HuH-7 (cell line): ENCODE measurements at places on chromosomes 2 and 18.

GRCh38 chr2:234334756-234335155 lies 162.1 kb downstream of the ARL4C start:
- no peak for DNase-seq

GRCh38 chr2:241974096-241974495 lies 104.6 kb downstream of the RTP5 start:
- no peak for DNase-seq

DNA sequence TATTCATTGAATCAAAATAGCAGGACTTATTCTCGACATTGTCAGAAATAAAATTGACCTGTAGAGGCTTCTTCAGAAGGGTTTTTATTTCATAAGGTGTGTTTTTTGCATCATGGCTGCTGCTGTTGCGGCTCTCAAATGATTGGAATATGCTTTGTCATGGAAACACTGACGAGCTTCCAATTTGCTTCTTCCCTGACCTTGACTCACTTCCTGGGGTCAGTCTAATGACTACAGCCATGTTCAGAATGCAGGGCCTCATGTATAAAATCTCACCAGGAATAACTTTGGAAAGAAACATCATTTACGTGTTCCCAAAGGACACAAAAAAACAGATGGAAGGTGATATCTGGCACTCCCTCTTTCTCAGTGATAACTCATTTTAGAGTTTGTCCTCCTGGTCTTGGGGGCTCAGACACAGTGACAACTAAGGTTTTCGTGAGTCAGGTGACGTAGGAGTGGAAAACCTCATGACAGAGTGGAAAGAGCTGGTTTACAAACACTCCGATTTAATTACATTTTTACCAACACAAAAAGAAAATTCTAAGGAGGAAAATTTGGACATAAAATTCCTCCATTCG lies 467.0 kb upstream of the RAB12 start:
- no peak for DNase-seq

DNA sequence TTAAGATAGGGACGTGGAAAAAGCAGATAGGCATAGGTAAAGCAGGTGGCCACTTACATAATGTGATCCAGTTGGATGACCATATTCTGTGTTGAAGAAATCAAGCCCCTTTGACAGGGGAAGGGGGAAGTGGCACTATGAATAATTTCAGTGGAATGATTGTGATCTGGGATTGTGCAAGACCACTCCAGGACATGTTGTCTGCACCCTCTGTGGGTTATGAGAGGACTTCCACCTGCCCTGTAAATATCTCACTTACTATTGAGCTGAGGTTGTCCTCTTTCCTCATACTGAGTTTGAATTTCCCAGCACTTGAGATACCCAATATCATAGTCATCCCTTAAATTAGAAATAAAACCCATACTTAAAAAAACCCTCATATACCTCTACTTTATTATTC lies 220.7 kb downstream of the IRS1 start:
- no peak for DNase-seq

DNA sequence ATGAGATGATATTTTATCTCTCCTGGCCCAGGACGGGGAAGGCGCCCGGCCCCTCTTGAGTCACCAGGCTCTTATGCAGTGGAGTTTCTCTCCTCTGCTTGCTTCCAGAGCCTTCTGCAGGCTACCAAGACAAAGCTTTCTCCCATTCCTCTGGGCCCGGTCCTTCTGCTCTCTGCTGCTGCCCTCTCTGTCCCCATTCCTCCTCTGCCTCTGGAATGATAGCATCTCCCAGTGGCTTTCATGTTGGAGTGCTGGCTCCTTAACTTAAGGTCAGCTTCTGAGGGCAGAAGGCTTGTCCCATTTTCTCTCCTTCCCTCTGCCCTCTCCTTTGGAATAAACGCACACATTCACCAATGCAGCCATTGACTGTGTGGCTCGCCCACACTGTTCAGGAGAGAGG lies 86.2 kb downstream of the SDC1 start:
- no peak for DNase-seq

DNA sequence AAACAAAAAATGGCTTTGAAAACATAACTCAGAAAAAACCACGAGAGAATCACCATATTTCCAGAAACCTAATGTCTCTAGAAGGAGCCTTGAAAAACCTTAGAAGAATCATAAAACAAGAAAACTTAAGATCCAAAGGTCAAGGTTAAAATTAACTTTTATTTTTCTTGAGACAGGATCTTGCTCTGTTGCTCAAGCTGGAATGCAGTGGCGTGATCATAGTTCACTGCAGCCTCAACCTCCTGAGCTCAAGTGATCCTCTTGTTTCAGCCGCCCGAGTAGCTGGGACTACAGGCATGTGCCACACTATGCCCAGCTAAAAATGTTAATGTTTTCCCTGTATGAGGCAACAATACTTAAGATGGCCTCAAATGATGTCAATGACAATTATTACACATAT lies 254.2 kb upstream of the SESTD1 start:
- DNase-seq, result no peak

- DNase-seq, result no peak
Measured at GRCh38 chr18:49021076-49021432, 70.3 kb upstream of the SMAD7 start.

DNA sequence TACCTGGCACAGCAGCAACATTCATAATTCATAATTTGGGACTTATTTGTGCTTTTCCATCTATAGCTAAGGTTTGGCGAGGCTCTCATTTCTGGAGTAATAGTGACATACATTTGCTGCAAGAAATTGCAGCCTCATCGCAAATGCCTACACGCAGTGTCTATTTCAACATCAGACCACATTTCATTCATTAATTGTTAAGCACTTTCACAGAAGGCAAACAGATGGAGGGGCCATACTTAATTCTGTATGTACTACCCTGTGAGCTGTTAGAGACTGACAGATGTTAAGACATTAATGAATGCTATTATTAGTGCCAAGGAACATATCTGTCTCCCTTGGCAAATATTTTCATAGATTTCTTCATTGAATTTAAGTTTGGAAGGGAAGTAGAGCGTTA lies 125.7 kb downstream of the UXS1 start:
- DNase-seq, result no peak

GRCh38 chr2:42028571-42029148 lies 19.2 kb upstream of the PKDCC start:
- no peak for DNase-seq

DNA sequence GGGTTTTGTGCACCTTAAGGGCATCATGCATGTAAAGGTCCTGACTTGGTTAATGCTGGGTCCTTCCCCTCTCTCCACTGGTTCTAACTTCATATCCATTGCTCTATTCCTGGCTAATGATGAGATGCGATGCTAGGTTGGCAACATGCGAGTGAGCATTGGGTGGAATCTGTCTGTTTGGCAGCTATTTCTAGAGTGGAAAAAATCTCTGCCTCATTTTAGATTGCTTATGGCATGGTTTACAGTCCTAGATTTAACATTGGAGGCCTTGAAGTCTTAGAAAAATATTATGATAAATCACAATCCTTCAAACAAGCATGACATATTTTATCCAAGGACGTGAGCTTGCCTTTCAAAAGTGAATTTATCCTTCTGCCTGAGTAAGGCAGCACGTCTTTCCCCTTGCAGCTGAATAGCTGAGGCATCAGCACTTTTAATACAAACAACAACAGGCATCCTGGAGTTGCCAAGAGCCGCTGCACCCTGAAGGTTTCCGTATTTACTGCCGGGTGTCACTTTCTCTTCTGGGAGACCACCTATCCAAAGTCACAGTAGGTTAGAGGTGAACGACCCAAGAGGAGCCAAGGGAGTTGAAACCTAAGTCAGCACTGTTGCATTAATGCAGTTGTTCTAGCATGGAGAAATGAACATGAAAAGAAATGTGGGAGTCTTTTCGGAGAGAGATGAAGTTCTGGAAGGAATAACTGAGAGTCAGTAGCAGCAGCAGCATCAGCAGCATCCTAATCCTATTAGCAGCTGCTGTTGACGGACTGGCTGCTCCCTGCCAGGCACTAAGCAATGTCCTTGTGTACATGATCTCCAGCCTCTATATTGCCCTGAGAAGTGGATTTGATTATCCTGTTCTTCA lies 78.4 kb downstream of the MAPK4 start:
- DNase-seq, result no peak

DNA sequence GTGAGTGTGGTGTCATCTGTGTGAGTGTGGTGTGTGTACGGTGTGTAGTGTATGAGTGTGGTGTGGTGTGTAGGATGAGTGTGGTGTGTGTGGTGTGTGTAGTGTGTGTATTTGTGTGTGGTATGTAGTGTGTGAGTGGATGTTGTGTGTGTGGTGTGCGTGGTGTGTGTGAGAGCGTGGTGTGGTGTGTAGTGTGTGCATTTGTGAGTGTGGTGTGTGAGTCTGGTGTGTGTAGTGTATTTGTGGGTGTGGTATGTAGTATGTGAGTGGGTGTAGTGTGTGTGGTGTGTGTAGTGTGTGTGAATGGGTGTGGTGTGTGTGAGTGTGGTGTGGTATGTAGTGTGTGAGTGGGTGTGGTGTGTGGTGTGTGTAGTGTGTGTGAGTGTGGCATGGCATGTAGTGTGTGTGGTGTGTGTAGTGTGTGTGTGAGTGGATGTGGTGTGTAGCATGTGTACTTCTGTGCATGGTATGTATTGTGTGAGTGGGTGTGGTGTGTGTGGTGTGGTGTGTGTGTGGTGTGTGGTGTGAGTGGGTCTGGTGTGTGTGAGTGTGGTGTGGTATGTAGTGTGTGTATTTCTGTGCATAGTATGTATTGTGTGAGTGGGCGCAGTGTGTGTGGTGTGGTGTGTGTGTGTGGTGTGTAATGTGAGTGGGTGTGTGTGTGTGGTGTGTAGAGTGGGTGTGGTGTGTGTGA lies 227.8 kb downstream of the BCL2 start:
- DNase-seq, result no peak

GRCh38 chr18:23317975-23318675 lies 135.0 kb upstream of the RIOK3 start:
- DNase-seq, result no peak

- no peak for DNase-seq
Measured at GRCh38 chr2:46979571-46979979, 64.0 kb upstream of the MCFD2 start.

GRCh38 chr2:10752236-10752635 lies 30.8 kb downstream of the ATP6V1C2 start:
- no peak for DNase-seq

GRCh38 chr2:29079887-29080286 lies 5.6 kb upstream of the PCARE start:
- DNase-seq, result no peak

DNA sequence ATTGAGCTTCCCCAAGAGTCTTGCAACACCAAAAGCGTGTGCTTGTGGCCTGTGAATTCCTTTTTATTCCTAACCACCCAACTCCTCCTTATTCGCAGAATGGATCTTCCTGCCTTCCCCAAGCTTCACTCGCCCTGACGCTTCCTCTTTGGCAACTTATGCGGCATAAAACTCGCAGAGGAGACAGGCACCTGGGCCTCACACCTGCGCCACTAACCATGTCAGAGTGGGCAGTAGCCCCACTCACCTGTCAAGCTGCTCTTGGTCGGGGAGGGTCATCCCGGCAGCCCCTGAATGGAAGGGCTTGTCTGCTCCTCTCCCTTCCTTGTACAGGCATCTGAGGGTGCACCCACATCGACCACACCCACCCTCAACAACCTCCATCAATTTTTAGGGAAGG lies 106.9 kb upstream of the GPC1 start:
- DNase-seq, result no peak
